ENCODE measurements at places on chromosomes 11 and 22. TPM values are rescaled to one million over a fixed set of nuclear protein-coding genes. Genes with fewer than 3 reads are reported as not detected.

DNA sequence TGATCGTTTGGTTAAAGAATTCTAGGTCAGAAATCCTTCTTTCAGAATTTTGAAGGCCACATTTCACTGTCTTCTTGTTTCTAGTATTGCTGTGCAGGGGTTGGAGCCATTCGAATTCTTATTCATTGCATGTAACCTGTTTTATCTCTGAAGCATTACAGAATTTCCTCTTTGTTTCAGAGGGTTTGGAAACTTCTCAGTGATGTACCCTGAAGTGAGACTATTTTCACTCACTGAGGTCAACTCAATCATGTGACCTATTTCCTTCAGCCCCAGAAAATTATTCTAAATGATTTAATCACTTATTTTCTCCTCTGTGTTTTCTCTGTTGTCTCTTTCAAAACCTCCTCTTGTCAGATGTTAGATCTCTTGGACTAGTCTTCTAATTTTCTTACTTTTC lies 147.8 kb downstream of the ENTHD1 start:
- no peak for DNase-seq

DNA sequence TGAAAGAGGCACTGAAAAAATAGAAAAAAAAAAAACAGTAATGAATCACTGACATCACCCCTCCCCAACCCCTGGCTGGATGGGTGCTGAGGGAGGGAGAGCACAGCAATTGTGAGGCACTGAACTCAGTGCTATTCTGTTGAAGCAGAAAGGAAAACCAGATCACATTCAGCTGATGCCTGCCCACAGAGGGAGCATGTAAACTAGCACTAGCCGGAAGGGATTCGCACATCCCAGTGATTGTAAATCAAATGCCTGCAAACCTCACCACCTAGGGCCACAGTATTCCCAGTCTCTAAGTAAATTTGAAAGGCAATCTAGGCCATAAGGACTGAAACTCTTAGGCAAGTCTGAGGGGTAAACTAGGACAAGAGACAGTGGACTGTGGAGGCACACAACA lies 772.0 kb upstream of the CCDC179 start:
- DNase-seq = no peak

- DNase-seq = peak; percentile 45
These were observed 6.9 kb downstream of the MCAT start for GRCh38 chr22:43136255-43136654.

DNA sequence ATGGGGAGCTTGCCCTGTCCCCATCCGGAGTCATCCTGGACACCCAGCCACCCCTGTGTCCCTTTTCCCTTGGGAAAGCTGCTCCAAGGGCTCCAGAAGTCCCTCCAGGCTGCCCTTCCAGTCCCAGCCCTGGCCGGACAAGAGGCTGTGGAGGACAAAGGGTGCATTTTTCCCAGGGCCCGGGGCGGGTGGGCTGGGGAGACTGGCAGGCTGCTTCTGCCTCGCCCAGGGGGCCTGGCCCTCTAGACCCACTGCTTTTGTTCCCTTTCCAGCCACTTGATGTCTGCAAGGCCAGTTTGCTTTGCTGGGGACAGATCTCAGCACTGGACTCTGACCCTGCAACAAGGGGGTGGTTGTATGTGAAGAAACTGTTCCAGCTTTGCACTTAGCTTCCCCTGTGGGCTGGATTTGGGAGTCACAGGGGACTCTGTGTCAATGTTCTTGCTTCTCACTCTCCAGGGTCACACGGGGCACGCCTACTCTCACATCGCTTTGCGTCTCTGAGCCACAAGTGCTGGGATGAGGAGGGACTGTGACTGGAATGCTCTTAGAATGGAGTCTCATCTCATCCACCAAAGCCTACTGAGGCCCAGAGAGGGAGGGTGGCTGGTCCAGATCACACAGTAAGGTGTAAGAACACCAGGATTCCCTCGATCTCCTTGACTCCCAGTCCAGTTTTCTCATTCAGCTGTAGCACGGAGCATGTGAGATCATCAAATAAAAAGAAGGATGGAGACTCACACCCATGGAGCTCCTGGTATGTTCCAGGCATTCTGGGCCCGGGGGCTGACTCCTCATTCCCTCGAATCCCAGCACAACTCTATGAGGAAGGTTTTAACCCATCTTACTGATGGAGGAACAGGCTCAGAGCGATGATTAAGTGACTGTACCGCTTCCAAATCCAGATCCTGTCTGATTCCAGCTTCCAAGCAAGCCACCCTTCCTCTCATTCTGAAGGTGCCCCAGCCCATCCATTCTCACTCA lies 59.9 kb downstream of the FBXO7 start:
- no peak for DNase-seq

GRCh38 chr11:113148652-113149051 lies 165.7 kb upstream of the TTC12 start:
- DNase-seq = no peak

- no peak for DNase-seq
These were observed 38.8 kb downstream of the STIM1 start for GRCh38 chr11:3894128-3894731.

GRCh38 chr11:30585125-30585891 lies 845 bp downstream of the MPPED2 start:
- peak; percentile 39 for DNase-seq

GRCh38 chr11:132644520-132645239 lies 887.6 kb downstream of the OPCML start:
- DNase-seq = no peak

GRCh38 chr22:19449422-19449767 lies 1.9 kb upstream of the C22orf39 start:
- DNase-seq = no peak

DNA sequence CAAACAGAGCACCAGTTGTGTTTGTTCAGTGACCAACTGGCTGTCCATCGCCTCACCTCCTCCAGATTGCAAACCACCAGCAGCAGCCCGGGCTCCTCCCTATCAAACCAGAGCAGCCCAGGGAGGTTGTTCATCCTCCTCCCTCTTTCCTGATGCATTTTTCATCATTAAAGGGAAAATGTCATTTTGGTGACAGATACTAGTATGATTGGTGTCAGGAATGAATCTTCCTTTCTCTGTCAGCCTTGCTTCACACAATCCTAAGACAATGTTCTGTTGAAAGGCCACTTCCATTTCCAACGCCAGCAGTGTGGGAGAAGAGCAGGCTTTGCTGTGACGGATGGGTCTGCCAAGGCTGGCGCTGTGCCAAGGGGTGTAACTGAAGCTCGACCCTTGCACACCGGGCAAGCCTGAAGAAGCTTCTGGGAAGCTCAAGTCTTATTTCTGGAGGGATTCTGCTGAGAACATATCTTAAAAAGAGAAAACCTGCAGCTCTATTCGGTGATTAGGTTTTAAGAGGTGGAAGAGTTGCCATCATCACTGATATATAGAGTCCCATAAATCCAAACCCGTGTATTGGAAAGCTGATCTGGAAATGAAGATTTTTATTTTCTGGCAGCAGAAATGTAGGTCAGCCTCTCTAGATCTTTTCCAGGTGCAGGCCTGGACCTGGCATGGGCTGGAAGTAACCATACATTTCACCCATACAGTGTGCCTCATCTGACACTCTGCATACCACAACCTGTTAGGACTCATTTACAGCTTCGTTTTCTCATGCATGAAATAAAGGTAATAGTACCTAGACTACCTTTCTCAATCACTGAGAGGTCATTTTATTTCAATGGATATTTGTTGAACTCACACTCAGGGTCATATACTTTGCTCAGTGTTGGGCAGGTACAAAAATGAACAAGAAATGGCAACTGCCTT lies 524.5 kb downstream of the NTM start:
- no peak for DNase-seq

DNA sequence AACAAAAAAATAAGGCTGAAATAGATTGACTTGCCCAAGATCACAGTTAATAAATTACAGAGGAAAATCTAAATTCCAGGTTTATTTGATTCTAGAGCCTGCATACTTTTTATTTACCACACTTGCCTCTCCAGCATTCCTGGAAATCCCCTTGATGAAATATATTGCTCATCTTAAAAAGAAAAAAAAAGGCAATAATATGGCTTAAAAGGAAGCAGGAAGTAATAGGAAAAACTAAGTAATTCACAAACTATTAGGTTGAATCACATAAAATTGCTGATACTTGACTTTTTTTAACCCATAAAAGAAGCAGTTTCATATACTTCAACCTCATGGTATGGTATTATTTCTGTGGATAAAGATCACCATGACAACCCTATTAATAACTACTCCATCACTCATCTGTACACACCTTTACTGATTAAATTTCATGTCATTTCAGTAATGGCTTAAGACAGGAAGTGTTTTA lies 52.9 kb downstream of the COPB1 start:
- no peak for DNase-seq

DNA sequence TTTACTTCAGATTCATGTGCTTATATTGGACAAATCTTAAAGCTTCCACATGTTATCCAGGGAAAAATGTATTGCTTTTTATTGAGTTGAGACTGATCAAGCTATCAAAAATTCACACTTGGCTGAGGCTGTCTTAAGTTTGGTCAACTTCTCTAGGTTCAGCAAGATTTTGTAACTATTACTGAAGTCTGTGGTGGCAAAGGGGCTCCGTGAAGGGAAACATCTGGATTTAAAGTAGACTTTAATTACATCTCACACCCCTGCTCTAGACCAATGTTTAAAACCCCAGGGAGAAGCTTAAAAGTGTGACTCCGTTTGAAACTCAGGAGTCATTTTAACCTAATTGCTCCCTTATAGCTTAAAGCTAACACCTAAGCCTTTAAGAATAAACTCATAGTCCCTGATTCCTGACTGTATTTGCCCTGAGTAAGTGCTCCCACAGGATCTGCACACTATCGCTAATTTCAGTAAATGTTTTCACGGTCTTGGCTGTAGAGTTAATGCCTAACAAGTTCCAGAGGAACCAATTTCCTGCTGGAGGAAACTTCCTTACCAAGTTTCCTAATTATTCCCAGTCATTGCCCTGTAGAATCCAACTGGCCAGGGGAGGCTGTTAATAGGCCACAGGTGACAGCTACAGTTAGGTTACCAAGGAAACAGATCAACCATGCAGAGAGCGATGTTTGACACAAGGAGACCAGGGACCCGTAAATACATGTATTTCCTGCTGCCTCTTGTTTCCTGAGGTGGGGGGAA lies 40.5 kb downstream of the OR10A6 start:
- DNase-seq = no peak

DNA sequence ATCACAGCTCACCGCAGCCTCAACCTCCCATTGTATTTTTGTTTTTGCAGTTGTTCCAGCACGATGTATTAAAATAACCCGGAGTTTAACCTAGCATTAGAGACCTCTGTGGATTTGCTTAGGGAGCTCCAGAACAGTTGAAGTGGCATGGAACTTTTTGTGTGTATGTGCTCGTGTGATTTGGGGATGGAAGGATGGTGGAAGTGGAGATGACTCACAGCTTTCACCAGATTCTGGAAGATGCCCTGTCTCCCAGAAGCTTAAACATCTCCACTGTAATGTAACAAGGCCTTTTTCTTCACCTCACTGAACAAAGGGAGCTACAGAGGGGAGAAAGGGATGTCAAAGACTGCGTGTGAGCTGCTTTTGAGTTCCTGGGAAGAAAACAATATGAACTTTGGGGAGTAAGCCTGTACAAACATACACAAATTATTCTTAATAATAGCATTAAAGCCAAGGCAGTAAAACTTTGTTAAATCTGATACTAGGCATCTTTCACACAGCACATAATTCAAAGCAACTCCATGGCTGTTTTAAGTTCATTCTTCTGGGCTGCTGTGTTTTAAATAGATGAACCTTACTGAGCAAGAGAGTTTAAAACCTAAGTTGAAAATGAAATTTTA lies 226.4 kb downstream of the ADAMTS15 start:
- DNase-seq = no peak

DNA sequence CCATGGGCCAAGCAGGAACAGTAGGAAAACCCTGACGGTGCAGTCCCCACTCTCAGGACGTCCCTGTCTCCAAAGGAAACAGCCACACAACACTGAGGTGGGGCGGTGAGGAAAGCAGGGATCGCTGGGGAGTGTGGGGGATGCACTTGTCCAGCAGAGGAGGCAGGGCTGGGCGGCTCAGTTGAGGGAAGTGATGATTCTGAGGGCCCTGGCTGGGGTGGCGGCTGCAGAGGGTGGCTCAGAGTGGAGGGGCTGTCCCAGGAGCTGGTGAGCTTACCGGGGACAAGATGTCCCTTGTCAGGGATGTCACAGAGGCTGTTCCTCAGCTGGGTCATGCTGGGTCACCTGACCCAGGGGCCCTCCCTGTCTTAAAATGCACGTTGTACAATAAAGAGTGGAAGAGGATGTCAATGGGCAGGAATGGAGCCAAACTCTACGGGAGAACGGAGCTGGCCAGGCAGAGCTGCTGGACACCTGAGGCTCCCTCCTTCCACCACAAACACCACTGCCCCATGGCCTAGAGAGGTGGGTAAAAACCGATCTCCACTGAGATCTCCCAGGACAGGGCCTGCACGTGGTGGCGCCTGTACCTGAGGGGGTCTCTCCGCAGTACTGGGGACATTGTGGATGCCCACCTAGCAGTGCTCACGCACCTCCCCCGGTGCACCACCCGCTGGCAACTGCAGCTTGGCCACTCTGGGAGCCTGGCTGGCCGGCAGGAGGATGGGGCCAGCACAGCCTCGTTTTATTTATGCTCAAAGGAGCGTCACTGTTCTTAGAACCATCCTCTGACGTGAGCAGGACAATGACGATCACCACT lies 9.7 kb upstream of the EFCAB6 start:
- no peak for DNase-seq

GRCh38 chr22:47698906-47699305 lies 936.5 kb downstream of the TBC1D22A start:
- DNase-seq = no peak

DNA sequence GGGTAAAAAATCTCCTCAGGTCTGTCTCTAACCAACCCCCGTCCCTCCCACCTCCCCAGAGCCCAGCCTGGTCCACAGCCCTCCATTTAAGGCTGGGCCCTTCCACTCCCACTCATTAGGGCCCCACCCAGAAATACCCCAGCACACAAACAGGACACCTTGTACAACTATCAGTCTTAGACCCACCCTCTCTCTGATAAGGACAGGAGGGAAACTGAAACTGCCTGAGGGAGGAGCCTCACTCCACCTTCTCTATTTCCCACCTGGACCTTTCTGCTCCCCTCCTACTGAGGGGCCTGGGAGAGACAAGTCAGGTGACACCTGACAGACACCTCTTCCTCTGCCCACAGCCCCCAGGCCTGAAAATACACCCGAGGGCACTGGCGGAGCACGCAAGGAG lies 90.2 kb downstream of the PLEKHA7 start:
- no peak for DNase-seq

Gene LDHAL6A
- total RNA-seq = not detected

Gene F2
- total RNA-seq = 21.8 TPM

Gene KRTAP5-11
- not detected for total RNA-seq

Gene OVCH2
- total RNA-seq = 0.33 TPM

Gene TRIM49
- not detected for total RNA-seq

Gene BIK
- total RNA-seq = 1.9 TPM

Gene FAM76B
- 41.0 TPM for total RNA-seq
